Kidney (tissue), 22 donors: ENCODE measurements at places on chromosomes 7 and 10.

GRCh38 chr10:68276224-68276623 is 44.3 kb upstream of the ATOH7 start:
- DNase-seq: no peak

GRCh38 chr10:48500771-48501170 is 104.1 kb downstream of the ARHGAP22 start:
- no peak for DNase-seq

DNA sequence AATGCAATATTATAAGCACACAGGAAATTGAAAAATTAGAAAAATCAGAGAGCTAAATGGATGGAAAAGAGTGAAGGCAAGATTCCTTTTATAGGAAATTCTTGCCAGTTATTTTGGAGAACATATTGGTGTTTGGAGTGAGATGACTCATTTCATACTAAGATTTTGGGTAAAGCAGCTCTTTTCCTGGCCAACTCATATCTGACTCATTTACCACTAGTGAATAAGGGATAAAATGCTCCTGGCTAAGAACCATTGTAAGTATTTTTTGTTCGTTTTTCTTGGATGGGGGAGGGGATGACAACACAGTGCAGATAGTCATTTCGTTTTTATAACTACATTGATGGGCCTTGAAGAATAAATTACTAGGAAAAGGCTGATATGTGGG is 139.3 kb downstream of the TWIST1 start:
- no peak for DNase-seq

DNA sequence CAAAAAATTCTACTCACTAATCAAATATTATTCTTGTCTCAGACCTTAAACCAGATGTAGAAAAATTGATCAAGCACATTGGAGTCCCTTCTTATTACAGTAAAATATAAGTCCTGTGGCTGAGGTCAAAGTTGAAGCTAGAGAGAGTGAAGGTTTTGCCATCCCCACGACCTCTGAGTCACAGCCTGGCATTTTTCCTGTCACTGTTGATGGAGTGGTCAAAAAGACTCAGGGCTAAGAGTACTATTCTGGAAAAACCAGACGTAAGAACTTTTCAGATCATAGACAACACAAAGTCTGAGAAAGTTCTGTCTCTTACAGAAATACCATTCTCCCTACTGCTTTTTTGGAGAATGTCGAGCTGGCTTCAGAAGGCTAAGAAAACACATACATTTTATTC is 323.7 kb upstream of the ANKRD30A start:
- no peak for DNase-seq

GRCh38 chr7:52669031-52669430 is 366.4 kb upstream of the POM121L12 start:
- no peak for DNase-seq

GRCh38 chr7:35370687-35371086 is 116.8 kb upstream of the TBX20 start:
- no peak for DNase-seq

GRCh38 chr7:2276107-2276506 is 34.1 kb downstream of the NUDT1 start:
- no peak for DNase-seq

DNA sequence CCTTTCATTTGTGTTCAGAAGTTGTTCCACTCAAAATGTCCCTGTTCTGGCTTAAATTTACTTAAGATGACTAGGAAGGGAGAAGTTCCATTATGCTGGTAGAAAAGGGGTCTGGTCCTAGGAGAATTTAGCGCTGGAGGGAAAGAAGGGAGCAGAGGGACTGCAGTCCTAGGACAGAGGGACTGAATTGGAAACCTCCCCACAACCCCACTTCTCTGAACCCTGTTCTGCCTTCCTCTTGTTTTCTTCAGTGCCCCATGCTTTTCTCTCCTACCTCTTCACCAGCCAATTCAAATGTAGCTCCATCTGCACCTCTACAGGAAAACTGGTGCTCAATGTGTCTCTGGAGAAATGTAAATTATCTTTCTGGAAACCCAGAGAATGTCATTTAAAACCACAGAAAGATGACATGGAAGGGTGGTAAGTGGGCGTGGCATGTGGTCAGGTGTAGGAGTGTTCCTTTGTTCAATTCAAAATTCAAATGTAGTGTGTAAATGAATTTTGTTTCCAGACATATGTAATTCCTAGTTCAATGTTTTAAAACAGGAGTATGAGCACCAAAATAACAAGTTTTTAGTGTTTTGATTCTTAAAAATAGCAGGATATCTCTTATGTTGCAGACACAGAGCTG is 24.0 kb upstream of the RHOBTB1 start:
- no peak for DNase-seq

DNA sequence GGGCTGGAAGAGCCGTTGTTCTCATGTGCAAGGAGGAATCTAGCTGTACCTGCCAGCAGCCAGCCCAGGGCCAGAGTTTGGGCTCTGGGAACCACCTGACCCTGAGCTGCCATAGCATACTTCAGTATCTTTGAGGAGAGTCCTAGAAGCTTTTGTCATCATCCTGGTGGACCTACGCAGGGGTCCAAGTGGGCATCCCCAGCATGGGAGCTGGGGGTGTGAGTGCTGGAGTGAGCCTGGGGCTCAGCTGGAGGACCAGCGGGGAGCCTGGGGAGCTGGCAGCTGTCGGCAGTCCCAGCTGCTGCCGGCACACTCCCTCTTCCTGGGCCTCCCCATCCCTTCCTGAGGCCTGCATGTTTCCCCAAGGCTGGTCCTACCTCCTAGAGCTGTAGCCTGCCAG is 32.5 kb downstream of the C10orf105 start:
- no peak for DNase-seq

DNA sequence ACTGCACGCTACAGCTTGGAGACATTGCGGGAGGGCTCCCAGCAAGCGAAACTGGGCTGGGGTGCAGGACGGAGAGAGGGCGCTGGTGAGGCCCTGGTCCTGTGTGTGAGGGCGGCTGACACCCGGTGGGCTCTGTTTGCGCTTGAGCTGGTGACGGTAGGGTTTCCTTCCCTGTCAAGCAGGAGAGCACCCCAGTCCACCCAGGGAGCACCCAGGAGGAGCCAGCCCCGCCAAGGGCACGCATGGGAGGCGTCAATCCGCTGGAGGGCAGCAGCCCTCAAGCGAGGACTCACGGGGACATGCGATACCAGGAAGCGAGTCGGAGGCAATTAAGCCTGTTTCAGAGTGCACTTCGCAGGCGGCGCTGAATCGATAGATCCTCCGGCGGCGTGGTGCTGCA is 109.4 kb downstream of the MAD1L1 start:
- DNase-seq: no peak

GRCh38 chr10:112843623-112844022 is 106.4 kb upstream of the TCF7L2 start:
- DNase-seq: no peak

GRCh38 chr7:135772639-135773222 is 24.1 kb upstream of the FAM180A start:
- DNase-seq: no peak

DNA sequence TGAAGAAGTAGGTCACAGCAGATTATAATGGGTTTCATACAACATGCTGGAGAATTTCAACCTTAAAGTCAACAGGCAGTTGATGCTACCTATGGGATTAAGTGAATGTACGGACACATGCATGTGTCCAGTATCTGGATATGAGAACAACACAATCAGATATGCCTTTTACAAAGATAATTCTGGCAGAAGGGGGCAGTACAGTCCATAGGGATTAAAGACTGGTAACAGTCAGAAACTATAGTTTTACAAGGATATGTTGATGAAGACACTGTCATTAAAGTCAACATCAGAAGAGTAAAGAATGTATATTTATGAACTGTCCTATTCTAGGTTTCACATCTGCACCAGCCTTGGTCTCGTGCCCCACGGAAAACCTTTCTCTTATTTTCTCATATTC is 41.5 kb downstream of the ANKMY2 start:
- DNase-seq: no peak

DNA sequence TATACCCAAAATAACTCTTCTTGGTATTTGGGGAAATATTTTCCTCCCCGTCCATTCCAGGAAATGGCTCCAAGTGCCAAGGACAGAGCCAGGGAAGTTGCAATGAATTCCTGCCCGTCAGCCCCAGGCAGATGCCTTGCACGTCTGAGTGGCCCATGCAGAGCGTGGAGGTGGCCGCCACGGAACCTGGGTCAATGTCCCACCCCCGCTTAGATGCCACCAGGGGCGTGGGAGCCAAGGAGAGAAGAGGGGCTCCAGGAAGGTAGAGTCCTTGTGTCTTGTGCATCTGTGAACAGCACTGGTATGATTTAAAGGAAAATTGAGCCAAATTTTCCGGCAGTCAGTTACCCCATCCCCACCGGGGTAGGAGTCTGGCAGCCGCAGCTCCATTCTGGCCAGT is 1.6 kb downstream of the LEP start:
- DNase-seq: no peak

DNA sequence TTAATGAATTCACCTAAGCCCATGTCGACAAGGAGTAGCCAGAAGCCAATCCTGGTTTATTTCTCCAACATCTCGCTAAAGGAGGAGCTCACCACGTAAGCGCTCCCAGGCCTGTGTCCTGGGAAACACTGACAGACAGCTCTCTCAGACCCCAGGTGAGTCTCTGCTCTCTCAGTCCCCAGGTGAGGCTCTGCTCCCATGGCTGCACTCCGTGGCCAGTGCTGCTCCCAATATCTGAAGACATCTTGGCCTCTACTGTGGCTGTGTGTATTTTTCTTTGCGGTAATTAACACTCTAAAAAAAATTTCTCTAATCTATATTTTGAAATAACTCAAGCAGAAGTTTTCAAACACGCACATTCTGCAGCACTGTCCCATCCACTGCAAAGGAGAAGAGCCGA is 564.5 kb downstream of the PTPRN2 start:
- DNase-seq: no peak

DNA sequence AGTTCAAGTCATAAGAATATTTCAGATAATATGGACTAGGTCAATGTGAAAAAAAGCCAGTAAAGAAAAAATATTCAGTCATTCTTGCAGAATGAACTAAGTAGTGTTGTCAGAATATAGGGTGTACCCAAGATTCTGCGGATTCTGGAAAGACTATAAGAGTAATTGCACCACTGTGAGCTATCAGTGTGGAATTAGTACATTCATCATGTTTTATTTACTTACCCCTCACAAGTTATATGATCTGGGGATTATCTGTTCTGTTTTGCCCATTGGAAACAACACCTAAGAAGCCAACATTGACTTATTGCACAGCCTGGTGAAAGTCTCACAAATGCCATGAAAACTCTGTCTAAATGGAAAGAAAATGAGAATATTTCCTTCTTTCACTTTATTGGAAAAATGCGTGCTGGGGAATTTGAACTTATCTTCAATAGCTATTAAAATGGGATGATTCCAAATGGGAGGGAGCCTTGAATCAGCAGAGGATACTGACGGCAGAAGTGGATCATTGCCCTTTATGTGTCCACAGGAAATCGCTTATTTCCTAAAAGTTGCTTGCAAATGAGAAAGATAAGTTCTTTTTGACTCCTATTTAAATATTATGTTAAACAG is 563.3 kb upstream of the POM121L12 start:
- no peak for DNase-seq

DNA sequence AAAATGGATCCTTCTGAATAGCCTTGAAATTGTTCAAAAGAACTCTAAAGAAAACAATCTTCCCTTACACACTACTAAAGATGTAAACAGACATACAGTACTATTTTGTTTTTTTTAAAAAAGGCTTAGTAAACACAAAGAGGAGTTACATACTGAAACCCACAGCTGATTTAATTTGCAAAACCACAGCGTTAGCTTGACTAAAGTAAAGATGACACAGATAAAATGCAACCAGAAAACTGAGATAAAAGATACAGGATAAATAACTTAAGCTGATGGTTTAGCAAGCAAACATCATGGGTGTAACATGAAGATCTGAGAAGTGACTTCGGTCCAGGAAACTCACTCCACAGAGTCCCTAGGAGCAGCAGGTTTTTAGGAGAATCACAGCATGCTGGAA is 21.8 kb downstream of the PRKCQ start:
- no peak for DNase-seq

GRCh38 chr10:29807163-29807806 is 172.5 kb upstream of the SVIL start:
- DNase-seq: no peak

- no peak for DNase-seq
These were observed 90.8 kb upstream of the PIK3CG start for GRCh38 chr7:106774213-106774767.

GRCh38 chr7:149459540-149460452 is 1.1 kb downstream of the ZNF777 start:
- peak; percentile 31 for DNase-seq

DNA sequence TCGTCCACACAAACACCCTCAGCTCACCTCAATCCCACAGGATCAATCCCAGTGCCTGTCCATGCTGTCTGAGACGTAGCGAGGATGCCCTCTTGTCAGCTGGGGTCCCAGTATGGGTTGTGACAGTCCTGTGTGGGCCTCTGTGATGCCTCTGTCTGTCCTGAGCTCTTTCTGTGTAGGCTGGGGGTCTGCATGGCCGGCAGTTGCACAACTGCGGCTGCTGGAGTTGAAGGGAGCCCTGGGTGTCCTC is 12.4 kb downstream of the ANTXRL start:
- DNase-seq: no peak

DNA sequence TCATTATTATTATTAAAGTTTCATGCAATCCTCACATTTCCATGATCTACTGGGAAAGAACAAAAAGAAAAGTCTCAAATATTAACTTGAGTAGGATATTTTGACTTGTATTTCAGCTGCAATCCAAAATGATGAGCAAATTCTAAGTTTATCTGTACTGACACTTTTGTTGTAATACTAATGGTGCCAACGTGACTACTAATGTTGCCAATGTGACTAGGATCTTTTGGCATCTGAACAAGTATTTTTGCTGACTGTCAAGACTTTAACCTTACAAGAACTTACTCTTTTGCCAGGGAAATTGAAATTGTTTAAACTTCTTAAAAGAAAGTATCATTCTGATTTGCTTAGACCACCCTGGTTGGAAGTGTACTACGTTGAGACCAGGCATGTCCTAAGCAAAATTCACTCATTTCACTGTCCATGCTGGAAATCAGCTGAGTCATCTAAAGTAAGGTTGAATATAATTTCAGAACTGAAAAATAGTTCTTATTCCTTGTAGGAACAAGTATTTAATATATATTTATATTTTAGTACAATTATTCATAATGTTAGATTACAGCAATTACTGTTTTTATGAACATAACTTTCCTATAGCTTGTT is 78.5 kb upstream of the LYZL1 start:
- no peak for DNase-seq

DNA sequence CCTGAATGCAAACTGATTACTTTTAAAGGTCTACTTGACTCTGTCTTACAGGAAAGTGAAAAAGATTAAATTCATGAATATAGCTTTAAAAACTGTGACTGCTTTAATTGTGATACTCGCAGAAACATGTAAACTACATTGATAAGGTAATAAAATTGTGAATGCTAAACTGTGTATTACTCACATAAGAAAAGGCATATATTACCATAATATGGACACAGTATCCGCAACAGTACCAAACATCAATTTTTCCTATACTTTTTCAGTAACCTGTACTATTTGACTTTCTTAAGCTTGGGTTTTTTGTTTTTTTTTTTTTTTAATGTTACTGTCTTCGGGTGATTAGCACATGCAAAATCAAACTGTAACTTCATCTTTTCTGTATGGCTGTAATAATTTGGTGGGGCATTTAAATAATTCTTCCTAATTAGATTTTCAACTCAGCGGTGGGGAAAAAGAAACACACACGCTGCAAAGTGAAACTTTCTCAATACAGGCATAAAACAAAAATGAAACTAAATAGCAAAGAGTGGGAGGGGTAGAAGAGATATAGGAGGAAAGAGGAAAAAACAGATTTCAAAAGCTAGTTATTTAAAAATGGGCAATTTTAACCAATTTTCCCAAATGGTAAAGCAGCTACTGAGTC is 23.2 kb downstream of the NT5C3A start:
- DNase-seq: no peak
